Lung microvascular endothelial cell (primary cell): ENCODE measurements at places on chromosomes 2 and 18.

DNA sequence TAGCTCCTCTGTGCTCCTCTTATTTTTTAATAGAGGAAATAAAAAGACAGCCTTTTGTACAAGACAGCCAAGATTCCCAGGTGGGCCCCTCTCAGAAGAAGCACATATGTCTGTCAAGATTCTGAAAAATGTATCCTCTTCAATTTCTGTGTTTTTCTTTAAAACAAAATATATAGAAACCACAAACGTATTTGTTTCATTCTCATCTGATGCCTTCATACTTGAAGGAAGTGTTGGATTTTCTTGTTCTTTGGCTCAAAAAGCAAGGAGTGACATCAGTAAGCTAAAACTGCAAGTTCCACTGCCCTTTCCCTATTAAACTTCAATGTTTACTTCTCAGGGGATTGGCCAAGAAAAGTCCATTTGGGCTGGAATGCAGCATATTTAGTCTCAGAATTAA is 193.8 kb upstream of the OSR1 start:
- no peak for DNase-seq

DNA sequence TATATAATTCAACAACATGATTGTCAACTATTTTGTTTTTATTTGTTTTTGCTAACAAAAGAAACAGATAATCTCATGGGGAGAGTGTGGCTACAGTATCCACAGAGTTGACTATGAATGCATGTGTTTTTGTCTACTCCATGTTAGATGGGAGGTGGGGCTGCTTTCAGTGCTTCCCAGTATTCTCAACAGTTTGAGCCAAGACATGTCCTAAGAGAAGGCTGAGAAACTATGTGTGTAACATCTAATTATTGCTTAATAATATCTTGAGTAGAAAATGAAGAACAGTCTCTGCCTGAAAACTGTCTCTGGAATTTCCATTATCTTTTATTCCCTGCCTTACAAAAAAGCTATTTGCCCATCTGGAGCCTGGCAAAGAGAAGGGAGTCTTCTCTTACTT is 178.8 kb upstream of the MMADHC start:
- no peak for DNase-seq

DNA sequence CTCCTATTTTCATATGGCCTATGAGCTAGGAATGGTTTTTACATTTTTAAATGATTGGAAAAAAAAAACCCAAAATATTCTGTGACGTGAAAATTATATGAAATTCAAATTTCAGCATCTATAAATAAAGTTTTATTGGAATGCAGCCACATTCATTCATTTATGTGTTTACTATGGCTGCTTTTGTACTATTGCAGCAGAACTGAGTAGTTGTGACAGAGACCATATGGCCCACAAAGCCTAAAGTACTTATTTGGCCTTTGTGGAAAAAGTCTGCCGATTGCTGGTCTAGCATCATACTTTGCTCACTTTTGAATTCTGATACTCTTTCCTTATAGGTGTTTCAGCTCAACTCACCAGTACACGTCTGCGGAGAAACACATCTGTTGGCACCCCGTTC is 39.0 kb downstream of the MYO3B start:
- no peak for DNase-seq

GRCh38 chr2:96669539-96670215 is 27.1 kb downstream of the FER1L5 start:
- no peak for DNase-seq

GRCh38 chr2:133338224-133338623 is 230.0 kb downstream of the NCKAP5 start:
- no peak for DNase-seq

GRCh38 chr2:151716721-151717120 is 17.6 kb downstream of the NEB start:
- no peak for DNase-seq

- no peak for DNase-seq
These were observed 197.9 kb downstream of the LNPK start for GRCh38 chr2:175804122-175804521.

DNA sequence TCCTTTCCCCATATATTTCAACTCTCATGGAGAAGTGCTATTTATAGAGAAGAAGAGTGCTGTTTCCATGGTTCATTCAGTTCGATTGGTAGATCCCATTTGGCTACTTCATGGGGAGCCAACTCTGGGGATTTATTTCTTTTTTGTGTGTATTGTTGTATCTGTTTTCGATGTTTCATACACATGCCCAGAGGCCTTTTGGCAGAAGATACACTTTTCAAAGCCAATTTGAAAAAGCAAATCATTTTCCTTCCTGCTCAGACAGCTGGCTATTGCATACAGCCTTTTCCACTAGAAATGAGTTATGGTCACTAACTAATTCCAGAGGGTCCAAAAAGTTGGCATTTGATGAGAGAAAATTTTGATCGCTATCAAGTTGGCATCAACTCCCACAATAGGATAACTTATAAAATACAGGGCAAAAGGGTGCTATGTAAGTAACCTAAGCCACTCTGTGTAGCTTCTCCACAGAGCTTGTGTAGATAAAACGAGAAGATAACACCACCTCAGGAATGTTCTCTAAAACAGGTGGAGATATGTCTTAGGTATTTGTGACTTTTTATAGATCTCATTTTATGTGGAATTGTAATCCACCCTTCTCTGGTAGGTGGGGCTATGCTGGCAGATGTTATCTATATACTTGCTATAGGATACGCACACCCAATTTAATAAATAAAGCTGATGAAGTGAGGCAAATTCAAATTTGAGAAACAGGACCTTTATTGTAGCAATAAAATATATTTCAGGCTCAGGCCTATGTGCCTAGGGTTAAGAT is 798.5 kb downstream of the SATB2 start:
- no peak for DNase-seq

DNA sequence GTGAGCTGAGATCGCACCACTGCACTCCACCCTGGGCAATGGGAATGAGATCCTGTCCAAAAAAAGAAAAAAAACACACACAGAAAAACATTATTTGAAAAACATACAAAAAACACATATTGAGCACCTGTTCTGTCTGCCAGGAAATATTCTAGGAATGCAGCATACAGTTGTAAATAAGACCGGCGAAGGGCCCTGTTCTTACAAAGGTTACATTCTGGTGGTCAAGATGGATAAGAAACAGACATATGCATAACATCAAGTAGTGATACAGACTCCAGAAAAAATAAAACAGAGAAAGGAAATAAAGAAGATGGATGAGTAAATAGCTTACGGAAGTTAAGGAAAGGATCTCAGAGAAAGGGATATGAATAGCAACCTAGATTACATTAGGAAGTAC is 159.8 kb downstream of the GALNT3 start:
- no peak for DNase-seq

DNA sequence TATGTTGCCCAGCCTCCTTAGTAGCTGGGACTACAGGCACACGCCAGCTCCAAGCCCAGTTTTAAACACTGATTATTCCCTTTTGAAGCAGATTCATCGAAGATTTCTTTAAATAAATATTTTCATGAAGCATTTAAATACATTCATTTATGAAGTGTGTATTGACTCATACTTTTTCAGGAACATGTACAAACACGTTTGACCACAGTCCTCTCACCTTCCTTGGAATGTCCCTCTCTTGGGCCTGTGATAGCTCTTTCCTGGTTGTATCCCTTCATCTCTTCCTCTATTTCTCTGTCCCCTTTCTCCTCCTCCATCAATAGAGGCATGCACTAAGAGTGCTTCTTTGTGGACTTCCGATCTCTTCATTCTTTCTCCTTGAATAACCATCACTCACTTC is 2.5 kb downstream of the PSTPIP2 start:
- no peak for DNase-seq

GRCh38 chr2:70173520-70173919 is 17.3 kb downstream of the C2orf42 start:
- no peak for DNase-seq

DNA sequence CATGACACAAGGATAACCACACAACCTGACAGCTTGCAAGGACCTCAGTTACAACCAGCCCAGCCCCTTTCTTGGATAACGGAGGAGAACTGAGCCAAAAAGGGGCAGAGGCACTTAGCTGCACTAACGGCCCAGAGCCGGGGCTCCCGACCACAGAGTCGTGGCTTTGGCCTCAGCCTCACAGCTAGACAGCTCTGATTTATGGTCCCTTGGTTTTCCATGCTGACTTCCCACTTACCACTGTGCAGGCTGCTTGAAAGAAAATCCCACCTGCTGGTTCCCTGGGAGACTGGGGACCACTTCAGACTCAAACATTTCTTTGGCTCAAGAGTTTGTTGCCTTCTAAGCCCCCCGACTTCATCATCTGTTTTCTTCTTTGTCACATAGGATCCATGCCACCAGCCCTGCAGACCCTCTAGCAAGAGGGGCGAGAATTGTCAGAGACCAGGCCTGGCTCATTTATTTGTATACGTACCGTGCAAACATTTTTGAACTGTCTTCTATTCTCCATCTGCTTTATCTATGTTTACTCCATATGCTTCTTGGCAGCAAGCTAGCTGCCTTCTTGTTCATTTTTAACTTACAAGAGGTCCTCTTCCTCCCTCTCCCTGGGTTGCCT is 352.6 kb upstream of the MYT1L start:
- no peak for DNase-seq

GRCh38 chr18:6414118-6414722 is 491 bp downstream of the L3MBTL4 start:
- no peak for DNase-seq

DNA sequence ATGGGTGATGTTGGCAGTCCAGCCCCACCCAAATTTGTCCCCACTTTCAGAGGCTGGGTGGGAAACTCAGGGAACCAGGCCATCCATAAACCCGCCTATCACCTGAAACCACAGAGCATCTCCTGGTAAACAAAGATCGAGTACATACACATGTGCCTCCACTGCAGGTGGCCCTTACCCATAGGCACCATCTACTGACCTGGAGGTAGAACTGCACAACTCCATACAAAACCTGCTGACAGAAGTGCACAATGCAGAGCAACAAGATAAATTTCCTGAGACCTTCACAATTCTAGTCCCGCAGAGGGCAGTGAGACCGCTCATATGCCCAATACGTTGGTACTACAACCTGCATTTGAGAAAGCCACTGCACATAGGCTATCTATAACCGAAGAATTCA is 856.3 kb downstream of the SUCLG1 start:
- DNase-seq: no peak

DNA sequence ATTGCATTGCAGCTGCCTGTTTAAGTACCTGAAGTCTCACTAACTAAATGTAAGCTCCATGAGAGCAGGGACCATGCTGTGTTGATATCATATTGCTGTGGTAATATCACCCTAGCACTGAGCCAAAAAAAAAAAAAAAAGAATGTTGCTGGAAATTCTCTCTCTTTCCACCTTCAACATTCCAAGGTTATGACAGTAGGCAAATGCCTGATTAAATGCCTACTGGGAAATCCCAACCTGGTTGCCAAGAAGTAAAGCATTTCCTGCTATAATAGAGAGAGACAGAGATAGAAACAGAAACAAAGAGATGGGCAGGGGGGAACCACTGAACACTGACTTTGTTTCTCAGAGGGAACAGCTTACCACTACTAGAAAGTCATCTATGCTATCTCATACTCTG is 1604.2 kb downstream of the LRP1B start:
- no peak for DNase-seq

DNA sequence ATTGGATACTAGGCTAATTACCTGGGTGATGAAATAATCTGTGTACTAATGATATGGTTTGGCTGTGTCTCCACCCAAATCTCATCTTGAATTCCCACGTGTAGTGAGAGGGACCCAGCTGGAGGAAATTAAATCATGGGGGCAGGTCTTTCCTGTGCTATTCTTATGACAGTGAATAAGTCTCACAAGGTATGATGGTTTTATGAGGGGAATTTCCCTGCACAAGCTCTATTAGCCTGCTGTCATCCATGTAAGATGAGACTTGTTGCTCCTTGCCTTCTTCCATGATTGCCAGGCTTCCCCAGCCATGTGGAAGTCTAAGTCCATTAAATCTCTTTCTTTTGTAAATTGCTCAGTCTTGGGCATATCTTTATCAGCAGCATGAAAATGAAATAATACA is 394.1 kb upstream of the SYT4 start:
- DNase-seq: no peak

DNA sequence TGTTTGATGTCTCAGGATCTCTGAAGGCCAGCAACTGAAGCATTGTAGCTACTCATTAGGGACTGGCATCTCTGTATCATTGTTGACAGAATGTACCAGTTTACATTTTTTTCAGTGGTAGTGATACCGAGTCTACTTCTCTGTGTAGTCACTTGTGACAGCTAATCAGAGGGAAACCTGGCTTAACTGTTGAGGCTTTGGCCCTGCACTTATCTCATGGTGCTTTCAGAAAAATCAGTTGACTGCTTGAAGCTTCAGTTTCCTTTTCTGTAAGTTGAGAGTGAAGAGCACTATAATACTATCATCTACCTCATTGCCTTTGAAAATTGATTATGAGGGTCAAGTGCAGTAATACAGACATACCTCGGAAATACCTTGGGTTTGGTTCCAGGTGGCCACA is 90.0 kb downstream of the COMMD1 start:
- no peak for DNase-seq

DNA sequence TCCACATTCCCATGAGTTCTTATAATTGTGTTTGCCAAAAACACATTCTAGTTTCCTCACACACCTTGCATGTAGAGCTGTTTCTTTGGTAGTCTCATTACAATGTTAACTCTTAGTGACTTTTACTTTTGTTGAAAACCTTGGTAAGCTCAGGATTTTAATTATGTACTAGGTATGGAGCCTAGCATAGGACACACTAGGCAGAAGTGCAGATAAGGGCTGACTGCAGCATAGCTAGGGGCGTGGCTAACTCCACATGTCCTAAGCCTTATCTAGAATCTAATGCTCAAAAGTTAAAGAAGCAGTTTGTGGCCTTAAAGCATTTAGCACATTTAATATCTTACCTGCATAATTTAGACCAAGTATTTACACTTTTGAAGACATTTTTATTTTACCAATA is 153.7 kb upstream of the FBXO11 start:
- no peak for DNase-seq
